ENCODE measurements at places on chromosomes 6 and 20.
A peak's percentile ranks its signal among the peaks of the same experiment; 100 is the strongest.

- DNase-seq = no peak
These were observed 1.0 kb downstream of the CLIC5 start for GRCh38 chr6:46014511-46015118.

DNA sequence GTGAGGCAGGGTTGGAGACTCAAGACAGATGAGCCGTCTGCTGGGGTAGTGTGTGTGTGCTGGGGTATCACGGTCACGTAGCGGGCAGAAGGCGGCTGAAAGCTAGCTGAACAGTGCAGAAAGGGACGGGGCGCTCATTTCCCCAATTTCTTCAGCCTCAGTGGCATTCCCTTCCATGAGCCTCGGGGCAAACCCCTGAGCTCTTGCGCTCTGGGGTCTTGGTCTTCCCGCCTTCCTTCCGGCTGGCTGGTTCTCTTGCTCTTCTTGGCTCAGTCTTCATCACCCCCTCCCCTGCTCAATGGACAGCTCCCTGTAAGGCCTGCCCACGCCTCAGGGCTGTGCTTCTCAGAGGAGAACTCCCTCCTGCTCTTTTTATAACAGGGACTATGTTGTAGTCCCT lies 15.5 kb upstream of the TMEM181 start:
- no peak for DNase-seq

DNA sequence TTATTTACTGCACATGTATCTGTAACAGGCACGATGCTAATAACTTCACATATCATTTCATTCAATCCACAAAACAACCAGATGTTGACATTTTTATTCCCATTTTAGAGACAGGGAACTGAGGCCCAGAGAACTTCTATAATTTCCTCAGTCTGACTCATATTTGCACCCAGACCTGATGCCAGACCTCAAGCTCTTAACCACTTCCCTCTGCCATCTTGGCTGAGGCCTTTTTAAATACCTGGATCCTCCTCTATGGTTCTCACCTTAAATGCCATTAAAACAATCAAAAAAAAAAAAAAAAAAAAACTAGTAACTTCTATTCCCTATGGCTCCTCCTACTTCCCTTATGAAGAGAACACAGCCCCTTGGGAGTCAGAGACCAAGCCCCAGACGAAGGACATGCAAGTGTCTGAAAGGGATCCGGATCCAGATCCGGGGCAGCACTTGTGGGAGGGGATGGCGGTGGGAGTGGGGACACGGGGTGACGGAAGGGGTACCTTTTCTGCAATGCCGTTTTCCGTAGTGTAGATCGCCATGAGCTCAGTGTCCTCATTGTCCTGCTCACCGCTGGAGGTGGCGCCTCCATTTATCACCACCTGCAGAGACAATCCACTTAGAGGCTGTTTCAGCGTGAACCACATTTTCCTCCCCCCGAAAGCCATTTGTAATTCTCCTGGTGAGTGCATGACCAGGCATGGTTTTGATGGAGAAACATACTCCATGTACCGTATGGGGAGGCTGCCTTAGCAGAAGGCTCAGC lies 88.7 kb downstream of the SLC23A2 start:
- DNase-seq = no peak

GRCh38 chr6:11356404-11357155 lies 124.1 kb upstream of the NEDD9 start:
- DNase-seq = no peak

- DNase-seq = no peak
These were observed 69.9 kb downstream of the PPP1R14C start for GRCh38 chr6:150212778-150213177.

- DNase-seq = peak; percentile 31
These were observed 66.0 kb upstream of the UTRN start for GRCh38 chr6:144219056-144219685.

DNA sequence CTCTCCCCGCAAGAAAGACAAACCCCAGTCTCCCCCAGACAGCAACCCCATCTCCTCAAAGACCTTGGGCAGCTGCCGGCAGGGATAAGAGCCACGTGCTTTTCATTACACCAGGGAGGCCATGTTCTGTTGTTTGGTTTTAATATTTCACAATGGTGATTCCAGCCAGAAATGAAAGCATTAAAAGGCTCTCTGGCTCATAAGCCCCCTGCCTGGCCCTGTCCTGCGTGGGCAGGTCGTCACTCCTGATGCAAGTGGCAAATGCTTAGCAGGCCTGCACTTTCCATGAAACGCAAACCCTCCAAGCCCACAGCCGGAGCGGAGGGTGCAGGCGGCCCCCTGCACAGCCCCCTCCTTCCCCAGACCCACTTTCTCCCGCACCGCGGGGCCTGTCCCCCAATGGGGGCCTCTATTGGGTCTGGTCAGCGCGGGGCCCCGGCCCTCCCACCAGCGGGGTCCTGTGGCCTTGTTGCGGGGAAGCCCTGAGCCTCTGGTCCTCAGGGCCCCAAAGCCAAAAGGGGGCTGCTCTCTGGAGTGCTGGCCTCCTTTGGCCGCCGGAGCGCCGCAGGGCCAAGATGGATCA lies 77.2 kb downstream of the TMEM242 start:
- DNase-seq = no peak

DNA sequence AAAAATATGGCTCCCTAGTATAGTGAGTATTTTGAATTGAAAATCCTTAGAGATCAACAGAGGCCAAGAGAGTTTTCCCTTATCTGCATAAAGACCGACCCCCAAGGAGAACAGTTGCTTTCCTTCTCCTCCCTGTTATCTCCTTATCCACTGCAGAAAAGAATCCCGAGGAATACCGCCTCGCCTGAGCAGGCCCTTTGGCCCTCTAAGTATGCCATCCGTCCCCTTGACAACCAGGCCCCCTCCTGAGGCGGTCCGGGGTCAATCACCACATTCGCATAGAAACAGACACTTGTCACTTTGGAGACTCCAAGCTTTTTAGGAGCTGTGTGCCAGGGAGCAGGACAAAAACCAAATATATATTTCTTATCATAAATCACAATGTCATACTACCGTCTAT lies 15.9 kb upstream of the GGTLC1 start:
- no peak for DNase-seq

GRCh38 chr20:53146201-53146891 lies 174.2 kb downstream of the TSHZ2 start:
- DNase-seq = no peak

DNA sequence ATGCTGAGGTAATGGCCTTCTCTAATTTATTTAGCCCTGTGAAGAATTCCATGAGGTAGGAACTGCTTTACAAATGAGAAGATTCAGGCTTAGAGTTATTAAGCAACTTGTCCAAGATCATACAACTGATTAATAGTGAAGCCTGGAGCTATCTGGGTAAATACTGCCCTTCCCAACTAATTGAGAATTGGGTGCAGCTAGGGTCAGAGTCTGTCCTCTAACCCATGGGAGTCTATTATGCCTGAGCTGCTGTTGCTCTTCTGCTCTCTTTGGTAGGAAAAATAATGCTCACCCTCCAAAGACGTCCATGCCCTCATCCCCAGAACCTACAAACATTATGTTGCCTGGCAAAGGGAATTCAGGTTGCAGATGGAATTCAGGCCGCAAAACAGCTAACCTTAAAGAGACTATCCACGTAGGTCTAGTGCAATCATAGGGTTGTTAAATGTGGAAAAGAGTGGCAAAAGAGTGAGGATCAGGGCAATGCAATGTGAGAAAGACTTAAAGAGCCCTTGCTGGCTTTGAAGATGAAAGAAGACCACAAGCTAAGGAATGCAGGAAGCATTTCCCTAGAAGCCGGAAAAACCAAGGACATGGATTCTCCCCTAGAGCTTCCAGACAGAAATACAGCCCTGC lies 90.1 kb downstream of the SPTLC3 start:
- no peak for DNase-seq

DNA sequence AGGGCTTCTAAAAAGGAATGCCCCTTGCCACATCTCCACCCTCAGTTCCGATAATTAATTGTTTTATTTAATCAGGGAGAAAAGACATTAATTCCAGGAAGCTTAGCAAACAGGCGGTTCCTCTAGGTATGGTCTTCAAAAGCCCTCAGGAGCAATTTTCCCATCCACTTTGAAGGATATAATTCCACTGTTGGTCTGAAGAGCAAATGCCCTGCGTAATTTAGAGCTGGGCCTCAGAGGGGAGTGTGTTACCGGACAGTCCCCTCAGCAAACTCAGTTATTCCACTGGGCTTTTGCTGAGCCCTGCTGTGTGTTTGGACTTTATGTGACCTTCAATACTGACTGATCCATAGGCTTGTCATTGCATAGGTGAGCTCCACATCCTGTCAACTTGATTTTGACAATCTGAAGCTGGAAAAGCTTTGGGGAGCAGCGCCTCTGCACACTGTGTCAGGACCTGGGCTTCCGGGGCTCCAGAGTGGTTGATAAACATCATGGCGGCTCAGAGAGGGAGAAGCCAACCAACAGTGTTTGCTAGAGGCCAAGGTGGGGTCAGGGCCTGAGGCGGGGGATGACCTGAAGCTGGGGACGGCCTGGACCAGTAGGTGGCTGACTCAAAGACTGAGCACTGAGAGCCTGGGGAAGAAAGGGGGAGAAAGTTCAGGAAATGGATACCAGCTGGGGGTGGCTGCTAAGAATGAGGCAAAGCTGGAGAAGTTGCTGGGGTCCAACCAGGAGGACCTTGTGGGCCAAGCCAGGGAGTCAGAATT lies 43.5 kb downstream of the PPP1R14C start:
- DNase-seq = no peak

DNA sequence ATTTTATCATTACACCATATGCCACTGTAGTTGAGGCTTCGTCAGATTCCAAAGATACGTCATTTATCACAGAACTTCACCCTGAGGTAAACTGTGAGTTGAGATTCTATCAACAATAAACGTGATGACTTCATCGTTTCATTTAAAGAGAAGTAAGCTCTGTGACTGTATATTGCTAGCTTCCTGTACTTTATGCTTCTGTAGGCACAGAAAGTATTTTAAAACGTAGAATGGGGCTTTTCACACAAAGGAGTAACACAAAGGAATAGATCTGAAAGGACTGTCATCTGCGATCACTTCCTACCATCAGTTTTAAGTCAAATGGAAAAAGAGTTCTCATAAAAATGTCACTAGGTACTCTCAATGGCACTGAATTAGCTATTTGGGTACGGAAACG lies 234.4 kb upstream of the MCHR2 start:
- DNase-seq = no peak

GRCh38 chr20:50014570-50015562 lies 32.1 kb downstream of the SNAI1 start:
- no peak for DNase-seq

DNA sequence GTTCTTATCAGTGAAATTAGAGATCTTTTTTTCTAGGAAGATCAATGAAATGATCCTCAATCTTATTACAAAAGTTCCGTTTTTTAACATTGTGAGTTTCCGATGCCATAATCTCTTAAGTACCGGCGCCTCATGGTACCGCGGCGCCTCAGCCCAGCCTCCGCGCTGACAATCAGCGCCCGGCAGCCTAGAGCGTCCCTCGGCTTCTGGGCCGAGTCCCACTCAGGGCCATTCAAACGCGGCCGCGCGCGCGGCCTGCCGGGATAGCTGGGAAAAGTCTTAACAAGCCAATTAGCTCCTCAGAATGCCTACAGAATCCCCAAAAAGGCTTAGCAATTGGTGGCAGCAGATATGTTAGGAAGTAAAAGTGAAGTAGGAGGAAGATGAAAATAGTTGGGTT lies 204.8 kb downstream of the ADGB start:
- no peak for DNase-seq

- DNase-seq = no peak
These were observed 38.9 kb downstream of the ORC3 start for GRCh38 chr6:87628881-87629280.

DNA sequence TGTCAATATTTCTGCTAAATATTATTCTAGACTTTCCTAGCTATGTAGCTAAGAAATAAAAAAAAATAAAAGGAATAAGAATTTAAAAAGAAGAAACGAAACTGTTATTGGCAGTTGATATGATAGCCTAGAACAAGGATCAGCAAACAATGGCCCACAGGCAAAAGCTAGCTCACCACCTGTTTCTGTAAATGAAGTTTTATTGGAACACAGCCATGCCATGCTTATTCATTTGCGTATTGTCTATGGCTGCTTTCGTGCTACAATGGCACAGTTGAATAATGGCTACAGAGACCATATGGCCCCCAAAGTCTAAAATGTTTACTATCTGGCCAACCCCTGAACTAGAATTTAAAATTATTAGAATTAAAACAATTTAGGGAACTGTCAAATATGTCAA lies 952.6 kb upstream of the MAP3K7 start:
- no peak for DNase-seq

GRCh38 chr6:19772891-19773290 lies 64.3 kb upstream of the ID4 start:
- DNase-seq = no peak

GRCh38 chr6:21098744-21099143 lies 494.8 kb upstream of the SOX4 start:
- DNase-seq = no peak

DNA sequence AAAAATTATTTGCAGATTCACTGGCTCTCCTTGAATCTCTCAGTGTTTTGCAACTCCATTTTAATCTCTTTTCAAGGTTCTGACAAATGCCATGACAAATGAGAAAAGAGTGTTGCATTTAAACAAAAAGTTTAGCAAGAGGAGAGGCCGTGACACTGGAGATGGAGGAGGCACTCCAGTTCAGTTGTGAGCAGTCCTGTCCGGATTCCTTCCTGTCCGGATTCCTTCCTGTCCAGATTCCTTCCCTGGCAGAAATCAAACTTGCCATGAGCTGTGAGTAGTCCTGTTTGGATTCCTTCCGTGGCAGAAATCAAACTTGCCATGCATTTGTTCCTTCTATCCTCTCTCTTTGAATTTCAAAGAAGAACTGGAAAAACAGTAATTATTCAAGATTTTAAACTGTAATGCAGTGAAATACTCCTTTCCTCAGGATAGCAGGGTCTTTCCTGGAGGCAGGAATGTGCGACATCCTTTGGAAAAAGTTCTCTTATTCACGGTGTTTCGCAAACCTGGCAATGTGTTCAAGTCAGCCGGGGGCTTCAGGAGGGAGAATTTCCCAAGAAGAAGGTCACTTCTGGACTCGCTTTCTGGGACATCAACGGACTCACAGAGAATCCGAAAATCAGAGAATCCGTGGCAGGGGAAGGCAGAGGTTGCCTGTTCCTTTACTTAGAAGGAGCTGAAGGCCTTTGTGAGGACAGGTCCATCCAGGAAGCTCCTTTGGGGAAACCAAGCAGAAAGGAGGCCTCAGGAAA lies 48.7 kb upstream of the DACT2 start:
- peak; percentile 83 for DNase-seq

DNA sequence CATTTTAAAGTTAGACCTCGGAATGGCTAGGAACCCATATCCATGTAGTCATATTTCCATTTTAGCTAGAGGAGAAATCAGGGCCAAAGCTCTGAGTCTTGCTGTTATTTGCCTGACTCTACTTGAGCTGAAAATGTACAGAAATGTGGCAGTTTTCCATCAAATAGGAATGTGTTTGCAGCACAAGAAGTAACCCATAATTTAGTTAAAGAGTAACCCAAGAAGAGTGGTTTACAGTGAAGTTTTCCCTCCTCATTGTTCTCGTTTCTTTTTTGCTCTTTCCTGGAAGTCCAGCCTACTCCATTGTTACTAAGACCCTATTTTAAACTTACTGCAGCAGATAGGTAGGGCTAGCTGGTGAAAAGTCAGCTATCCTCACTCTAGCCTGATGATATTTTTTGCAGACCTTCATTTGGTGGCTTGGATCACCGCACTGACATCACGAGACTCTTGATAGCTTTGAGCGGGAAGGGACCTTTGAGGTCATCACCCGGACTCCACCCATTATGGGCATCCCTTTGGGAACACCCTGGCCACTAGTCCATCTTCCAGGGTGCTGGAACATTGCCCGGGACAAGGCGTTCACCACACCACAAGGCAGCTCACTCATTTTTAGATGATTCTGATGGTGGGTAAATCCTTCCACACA lies 28.0 kb upstream of the ADGRF5 start:
- DNase-seq = no peak
